ENCODE measurements at places on chromosomes 11 and 22.

DNA sequence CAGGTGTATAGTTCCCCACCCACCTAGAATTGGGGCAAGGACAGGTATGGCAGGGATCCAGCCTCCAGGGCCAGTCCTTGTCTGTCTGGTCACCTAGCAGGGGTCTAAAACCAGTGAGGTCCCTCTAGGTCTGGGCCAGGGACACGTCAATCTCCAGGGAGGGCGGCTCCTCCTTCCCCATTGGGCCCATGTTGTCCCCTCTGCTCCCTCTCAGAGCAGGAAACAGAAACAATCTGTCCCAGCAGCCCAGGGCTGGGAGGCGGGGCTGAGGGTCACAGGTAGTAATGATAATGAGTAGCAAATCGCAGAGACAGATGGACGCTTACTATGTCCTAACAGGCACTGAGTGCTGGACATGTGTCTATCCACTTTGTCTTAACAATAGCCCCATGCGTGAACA, 22.8 kb upstream of the SYT7 start:
- no peak for DNase-seq

- no peak for DNase-seq
Measured at GRCh38 chr11:74380746-74381439, 17.3 kb downstream of the PGM2L1 start.

DNA sequence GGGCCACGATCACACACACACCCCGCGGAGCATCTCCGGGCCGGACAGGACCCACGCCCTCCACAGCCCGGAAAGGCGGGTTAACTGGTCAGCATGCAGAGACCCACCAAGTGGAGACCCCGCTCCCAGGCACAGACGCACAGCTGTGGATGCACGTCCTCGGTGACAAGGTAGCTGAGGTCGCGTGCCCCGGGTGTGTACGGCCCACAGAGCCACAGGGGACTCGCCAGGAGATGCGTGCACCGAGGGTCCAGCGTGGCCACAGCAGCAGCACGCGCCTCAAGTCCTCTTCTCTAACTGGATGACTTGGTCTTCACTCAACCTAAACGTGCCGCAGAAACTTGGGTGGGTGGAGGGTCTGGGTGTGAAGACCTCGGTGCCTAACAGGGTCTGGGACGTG, 5.5 kb downstream of the H19 start:
- no peak for DNase-seq

DNA sequence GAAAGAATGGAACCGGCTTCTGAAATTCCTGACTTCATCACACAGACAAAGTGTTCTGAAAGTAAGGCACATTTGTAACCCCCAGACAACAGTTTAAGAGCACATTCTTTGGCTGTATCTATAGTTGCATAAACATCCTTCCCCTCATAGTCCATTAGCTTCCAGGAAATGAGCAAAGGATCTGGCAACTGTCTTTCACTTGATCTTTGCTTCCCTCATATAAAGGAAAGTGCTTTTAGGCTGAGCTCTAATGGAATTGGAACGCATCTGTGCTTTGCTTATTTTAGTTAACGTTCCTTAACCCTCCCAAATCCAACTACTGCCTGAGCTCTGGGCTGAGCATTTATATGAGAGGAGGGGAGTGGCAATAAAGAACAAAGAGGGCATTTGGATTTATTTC, 76.9 kb upstream of the API5 start:
- no peak for DNase-seq

- no peak for DNase-seq
Measured at GRCh38 chr11:134258577-134258976, 5.2 kb downstream of the ACAD8 start.

- DNase-seq: no peak
Measured at GRCh38 chr11:66861038-66861773, 4.3 kb downstream of the LRFN4 start.

- no peak for DNase-seq
Measured at GRCh38 chr11:68438658-68439259, 21.8 kb upstream of the PPP6R3 start.

- no peak for DNase-seq
Measured at GRCh38 chr11:379205-380094, 10.2 kb downstream of the B4GALNT4 start.

- no peak for DNase-seq
Measured at GRCh38 chr11:33895752-33896137, 3.9 kb upstream of the LMO2 start.

GRCh38 chr11:118790357-118791110, 430 bp downstream of the DDX6 start:
- peak; percentile 80 for DNase-seq

GRCh38 chr22:35039625-35040024, 26.3 kb upstream of the ISX start:
- DNase-seq: no peak

GRCh38 chr11:33912405-33913361, 20.8 kb upstream of the LMO2 start:
- DNase-seq: no peak

DNA sequence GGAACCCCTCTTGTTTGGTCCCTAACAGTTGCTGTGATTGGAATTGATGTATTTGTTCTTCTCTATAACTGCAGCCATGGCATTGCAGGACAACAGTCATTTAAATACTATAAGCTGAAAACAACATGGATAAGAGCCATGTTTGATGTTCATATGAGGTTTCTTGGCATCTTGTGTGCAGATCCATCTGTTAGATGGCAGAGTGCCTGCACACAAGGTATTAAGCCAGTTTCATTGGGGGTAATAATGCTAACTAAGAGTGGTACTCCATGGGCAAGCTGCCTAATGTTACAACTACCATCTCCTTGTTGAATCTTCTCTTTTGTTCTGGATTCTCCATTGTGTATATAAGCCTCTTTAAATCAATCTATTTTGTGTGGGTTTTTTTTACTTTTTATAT, 206.0 kb upstream of the CHORDC1 start:
- no peak for DNase-seq

GRCh38 chr11:17458268-17458667, 18.4 kb downstream of the ABCC8 start:
- no peak for DNase-seq

DNA sequence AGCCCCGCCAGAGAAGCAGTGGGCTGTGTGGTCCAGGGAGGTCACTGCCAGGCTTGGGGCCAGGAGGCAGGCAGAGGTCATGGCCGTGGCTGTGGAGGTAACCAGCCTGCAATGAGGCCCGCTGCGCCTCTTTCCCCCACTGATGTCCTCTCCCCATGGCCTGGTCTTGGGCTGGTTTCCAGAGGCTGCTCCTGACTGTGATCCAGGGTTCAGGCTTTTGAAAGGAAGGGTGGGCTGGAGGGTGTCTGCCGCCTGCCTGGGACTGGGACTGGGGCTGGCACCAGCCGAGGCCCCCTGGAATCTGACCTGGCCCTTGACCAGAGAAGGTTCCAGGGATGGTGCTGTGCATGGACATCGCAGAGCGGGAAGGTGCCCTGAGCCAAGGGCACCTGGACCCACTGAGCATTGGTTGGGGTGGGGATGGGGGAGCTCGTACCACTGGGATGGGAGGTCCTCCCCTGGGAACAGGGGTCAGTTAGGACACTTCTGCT, 59.6 kb upstream of the THY1 start:
- DNase-seq: no peak

- DNase-seq: peak; percentile 49
Measured at GRCh38 chr11:65423516-65424204, 1.1 kb downstream of the NEAT1 start.

GRCh38 chr11:58609723-58610122, 12.7 kb upstream of the CNTF start:
- DNase-seq: no peak

- no peak for DNase-seq
Measured at GRCh38 chr11:17845431-17845881, 110.9 kb downstream of the KCNC1 start.

- no peak for DNase-seq
Measured at GRCh38 chr11:110345743-110346142, 49.3 kb upstream of the RDX start.

- DNase-seq: no peak
Measured at GRCh38 chr11:33828604-33829429, 54.5 kb upstream of the FBXO3 start.

- DNase-seq: no peak
Measured at GRCh38 chr11:117195258-117195657, 3.9 kb upstream of the TAGLN start.

GRCh38 chr22:37362621-37363020, 64.7 kb downstream of the ELFN2 start:
- DNase-seq: no peak

DNA sequence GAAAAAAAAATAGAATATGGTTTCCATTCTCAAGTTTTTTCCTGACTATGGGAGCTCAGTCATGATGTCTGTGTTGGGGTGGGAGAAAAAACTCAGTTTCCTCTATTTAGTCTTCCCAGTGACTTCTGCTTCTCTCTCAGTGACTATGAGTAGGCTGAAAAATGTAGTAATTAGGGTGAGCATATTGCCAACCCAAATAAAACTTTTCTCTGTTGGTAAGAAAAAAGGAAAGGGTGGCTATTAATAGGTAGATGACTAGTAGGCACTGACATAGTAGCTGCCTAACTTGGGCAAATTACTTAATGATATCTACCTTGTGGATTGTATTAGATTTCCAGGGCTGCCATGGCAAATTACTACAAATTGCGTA, 34.2 kb upstream of the BIRC3 start:
- DNase-seq: no peak

- peak; percentile 66 for DNase-seq
Measured at GRCh38 chr11:66981976-66982578, 7.0 kb downstream of the C11orf86 start.

DNA sequence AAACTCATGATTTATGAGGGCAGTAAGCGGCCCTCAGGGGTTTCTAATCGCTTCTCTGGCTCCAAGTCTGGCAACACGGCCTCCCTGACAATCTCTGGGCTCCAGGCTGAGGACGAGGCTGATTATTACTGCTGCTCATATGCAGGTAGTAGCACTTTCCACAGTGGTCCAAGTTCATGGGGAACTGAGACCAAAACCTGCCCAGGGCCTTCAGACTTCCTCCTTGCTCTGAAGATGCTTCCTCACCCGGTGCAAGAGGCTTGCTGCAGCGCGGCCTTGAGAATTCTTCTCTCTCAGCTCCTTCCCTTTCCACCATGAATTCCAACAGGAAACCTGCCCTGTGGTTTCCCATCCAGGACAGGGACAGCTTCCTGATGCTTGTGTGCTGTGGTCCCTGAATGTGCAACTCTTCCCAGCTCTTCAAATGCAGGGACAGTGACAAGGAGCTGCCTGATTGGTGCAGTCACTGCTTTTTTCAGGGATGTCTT, 53.9 kb downstream of the GGTLC2 start:
- DNase-seq: no peak

- peak; percentile 48 for DNase-seq
Measured at GRCh38 chr11:78465169-78465942, 47.7 kb upstream of the GAB2 start.

GRCh38 chr11:46457659-46458424, 66.3 kb upstream of the CHRM4 start:
- DNase-seq: no peak

- DNase-seq: no peak
Measured at GRCh38 chr11:86916330-86916729, 38.9 kb downstream of the FZD4 start.

DNA sequence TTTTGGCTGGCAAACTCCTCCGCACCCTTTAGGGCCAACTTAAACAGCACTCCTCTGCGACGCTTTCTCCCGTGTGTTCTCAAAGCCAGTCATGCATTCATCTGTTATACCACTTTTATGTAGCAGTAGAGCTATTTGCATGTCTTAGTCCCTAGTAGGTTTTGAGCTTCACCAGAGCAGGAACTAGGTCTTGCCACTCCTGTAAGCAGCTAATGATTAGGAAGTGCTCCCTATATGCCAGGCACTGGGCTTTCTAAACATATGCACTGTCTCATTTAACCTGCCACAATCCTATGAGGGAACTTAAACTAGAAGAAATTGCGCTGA, 180.8 kb downstream of the DBX1 start:
- DNase-seq: no peak

Measured in activated CD8-positive, alpha-beta T cell treated with anti-CD3 and anti-CD28 coated beads for 36 hours (primary cell).